ENCODE measurements at places on chromosomes 2 and 18.

- peak; percentile 55 for DNase-seq
Observed at GRCh38 chr2:25512707-25513106, 160.7 kb downstream of the DTNB start.

- no peak for DNase-seq
Observed at GRCh38 chr18:34548973-34549294, 161.2 kb upstream of the DTNA start.

DNA sequence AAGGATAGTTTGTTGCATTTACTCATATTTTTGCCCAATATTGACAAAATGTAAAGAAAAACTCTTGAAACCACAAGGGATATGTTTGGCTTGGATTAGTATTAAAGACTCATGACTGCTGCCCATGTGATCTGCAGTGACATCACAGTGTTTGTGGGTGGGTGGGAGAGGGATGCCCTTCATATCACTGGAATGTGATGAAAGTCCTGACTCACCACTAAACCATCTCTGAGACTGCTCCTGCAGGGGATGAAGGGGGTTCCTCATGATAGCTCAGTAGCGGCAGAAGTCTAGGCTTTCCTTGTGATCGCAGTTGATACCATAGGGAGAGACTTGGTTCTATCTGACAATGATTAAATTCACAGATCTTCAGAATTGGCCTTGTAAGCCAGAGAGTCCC lies 451.2 kb downstream of the CNTNAP5 start:
- DNase-seq, result no peak

DNA sequence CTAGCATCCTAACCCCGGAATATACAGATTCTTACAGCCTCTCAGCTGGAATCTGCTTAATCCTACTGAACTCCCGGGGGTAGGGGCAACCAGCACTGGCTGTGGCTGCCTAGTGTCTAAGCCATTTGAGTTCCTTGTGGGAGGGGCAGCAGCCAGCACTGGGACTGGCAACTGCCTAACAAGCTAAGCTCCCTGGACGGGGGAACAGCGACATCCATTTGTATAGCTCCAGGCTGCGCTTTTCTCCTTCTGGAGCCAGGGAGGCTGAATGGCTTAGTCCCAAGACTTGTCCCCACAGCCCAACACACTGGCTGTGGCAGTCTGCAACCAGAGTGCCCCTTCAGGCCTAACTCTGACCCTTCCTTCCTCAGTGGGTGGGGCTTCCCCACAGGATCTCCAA lies 787.2 kb downstream of the METTL4 start:
- no peak for DNase-seq

DNA sequence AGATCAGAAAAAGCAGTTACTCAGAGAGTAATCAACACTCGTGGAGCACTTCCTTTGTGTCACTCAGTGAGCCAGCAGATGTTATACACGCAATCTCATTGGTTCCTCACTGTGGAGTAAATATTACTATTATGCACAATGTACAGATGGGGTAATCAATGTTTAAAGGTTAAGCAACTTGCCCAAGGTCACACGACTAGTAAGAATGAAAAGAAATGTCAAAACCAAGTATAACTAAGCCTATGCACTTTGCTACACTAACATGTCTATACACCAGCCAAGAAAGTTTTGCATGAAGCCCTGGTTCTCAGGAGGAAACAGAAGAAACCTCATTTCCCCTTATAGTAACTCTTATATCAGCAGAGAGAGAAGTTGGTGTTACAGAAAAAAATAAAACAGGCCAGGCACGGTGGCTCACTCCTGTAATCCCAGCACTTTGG lies 5.4 kb downstream of the METTL21A start:
- DNase-seq, result no peak
